ENCODE measurements at places on chromosomes 6 and 20.

- DNase-seq: peak; percentile 47
Measured at GRCh38 chr20:45798935-45799642, 7.3 kb downstream of the DNTTIP1 start.

DNA sequence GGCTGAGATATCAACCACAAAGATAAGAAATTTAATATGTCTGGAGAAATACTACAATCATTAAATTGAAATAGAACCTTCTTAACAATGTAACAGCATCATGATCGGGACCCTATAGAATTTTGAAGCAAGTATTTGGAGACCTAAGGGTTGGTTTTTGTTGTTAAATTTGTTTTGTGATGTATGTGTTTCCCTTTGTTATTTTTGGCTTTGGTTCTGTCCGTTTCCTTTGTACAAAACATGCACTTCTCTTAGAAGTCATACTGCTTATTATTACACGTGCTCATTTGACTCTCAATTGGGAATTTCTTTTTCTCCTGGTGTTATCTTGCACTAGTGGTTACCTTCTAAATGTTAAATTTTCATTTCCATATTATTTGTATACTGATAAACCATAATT, 4.0 kb upstream of the PLN start:
- DNase-seq: no peak

GRCh38 chr6:50257322-50257721, 207.6 kb upstream of the DEFB112 start:
- DNase-seq: no peak

DNA sequence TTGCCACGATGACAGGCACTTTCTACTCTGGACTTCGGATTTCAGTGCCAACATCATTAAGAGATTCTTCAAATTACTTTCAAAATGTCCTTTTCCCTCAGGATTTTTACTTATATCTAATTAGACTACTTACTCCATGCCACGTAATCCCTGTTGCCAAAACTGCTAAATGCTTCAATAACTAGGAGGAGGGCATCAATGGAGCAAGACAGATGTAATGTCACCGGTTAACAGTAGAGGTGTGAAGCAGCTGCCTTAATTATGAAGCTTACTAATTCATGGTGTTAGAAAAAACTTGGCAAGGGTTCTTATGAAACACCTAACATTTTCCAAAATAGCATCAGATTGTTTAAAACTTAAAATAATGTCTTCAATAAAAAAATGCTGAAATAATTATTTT, 111.2 kb upstream of the SIM1 start:
- no peak for DNase-seq

GRCh38 chr20:44758247-44759101, 12.8 kb downstream of the KCNK15 start:
- DNase-seq: no peak

DNA sequence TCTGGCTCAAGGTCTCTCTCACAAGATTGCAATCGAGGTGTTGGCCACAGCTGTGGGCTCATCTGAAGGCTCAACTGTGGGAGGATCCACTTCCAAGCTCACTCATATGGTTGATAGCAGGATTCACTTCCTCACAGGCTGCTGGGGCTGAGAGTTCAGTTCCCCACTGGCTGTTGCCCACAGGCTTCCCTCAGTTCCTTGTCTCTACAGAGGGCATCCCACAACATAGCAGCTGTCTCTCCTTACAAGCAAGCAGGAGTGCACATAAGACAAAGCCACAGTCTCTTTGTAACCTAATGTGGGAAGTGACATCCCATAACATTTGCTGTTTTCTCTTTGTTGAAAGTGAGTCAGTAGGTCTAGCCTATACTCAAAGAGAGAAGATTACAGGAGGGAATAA, 14.0 kb downstream of the SPATS1 start:
- no peak for DNase-seq

DNA sequence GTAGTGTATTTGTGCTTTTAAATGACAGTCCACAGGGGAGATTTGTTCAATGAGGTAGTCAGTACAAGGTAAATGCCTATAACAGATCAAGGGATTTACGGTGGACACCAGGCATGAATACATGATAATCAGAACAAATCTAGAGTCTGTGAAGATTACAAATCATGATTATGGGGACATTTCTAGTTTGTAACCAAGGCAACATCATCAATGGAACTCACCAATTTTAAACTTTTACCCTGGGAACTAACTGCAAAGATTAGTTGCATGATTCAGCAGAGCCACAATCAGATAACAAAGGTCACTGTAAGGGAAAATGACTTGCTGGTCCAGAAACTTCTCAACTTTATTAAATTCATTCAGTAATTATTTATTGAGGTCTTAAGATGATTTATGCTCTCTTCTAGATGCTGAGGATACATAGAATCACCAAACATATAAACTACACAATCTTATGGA, at the start of gene CRISP1:
TSS of gene CRISP1 (minus strand) at position 51 of the 459 bp plus-strand sequence. CDS start 9,135 bp downstream, outside the sequence.
- DNase-seq: no peak

DNA sequence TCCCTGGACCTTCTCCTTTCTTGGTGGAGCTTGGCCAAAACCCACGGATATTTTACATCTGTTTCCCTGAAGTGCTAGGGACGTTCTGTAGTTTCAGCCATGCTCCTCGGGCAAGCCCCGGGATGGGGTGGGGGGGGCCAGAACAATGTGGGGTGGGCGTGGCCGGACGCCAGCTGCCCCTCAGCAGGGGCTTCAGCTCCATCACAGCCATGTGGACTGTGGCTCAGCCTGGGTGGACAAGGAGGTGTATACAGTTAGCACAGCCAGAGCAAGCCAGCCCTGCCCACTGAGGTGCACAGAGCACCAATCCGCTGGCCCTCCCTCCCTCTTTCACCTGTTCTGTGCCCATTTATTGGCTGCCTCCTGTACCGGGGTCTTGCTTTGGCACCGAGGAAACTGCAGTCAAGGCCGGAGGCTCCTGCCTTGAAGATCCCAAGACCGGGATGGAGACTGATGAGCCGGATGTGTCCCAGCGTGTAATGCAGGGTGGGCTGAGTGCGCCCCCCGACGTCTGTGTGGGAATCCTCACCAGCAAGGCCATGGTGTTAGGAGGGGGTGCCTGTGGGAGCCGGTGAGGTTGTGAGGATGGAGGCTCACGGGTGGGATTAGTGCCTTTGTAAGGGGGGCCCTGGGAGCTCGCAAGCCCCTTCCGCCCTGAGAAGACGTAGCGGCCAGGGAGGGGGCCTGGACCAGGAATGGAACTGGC, 28.0 kb downstream of the FRMD1 start:
- no peak for DNase-seq

GRCh38 chr20:45044084-45044573, 56.8 kb downstream of the KCNS1 start:
- peak; percentile 86 for DNase-seq

DNA sequence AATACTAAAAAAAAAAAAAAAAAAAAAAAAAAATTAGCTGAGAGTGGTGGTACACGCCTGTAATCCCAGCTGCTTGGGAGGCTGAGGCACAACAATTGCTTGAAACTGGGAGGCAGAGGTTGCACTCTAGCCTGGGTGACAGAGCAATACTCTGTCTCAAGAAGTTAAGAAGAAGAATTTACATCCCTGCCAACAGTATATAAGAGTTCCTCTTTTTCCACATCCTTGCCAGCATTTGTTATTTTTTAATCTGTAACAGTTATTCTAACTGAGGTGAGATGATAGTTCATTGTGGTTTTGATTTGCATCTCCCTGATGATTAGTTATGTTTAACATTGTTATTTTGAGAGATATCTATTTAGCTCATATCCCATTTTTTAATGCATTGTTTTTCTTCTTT, 20.3 kb upstream of the DYNLRB1 start:
- no peak for DNase-seq

DNA sequence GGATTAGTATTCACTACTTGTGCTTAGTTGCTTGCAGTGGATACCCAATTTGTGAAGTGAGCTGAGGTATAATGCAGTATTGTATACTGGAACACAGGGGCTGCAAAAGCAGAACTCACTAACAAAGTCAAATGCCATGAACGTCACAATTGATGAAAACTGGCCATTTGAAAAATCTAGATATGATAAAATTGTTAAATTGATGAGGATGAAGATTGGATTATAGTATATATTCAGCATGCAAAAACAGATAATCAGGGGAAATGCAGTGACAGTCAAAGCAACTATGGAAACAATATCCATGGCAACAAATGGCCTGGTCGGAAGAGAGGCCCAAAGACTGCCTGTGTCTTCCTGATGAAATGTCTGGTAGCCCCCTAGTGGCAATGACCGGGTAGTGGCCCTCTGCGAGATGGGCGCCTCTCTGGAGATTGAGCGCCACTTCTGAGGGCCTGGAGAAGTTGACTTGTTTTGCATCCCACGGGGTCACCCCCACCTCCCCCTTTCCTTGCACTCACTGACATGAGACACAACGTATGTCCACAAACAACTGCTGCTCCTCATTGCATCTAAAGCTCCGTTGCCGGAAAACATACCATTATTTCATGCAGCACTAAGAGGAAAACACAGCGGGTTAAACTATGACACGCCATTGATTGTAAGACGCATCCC, 43.6 kb downstream of the C6orf15 start:
- peak; percentile 69 for DNase-seq

- DNase-seq: no peak
Measured at GRCh38 chr6:3871939-3872338, 22.8 kb downstream of the FAM50B start.

GRCh38 chr6:39772559-39773273, 19.5 kb upstream of the DAAM2 start:
- no peak for DNase-seq

DNA sequence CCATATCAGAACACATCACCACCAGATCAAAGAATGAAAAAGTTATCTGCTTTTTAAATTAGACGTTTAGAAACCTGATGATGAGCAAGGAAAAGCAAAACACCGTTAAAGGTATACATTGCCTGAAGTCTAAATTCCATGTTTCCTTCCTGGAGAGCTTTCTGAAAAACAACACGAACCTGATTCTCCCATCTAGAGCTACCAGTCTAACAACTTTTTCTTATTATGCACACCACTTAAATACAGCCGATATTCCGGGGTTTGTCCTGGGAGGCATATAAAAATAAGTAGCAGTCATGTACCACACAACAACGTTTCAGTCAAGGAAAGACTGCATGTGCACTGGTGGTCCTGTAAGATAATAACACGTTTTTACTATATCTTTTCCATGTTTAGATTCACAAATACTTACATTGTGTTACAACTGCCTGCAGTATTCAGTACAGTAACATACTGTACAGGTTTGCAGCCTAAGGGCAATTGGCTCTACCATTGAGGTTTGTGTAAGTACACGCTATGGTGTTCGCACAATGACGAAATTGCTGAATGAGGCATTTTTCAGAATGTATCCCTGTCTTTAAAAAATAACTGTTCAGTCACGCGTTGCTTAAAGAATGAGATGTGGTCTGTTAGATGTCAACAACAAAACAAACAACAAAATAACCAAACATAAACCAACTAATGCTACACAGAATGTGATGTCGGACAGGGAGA, 19.1 kb upstream of the LYRM2 start:
- no peak for DNase-seq

- DNase-seq: no peak
Measured at GRCh38 chr6:43821101-43821886, 51.3 kb downstream of the VEGFA start.

- DNase-seq: no peak
Measured at GRCh38 chr20:531608-532007, 12.0 kb downstream of the CSNK2A1 start.
